Activated CD4-positive, alpha-beta T cell treated with anti-CD3 and anti-CD28 coated beads, Interleukin-10, Interleukin-2, amounts not matched to agents 100 ng/mL and 50 ng/mL, durations not matched to agents 16 hours and 8 hours (primary cell): ENCODE measurements at places on chromosomes 13 and 19.

DNA sequence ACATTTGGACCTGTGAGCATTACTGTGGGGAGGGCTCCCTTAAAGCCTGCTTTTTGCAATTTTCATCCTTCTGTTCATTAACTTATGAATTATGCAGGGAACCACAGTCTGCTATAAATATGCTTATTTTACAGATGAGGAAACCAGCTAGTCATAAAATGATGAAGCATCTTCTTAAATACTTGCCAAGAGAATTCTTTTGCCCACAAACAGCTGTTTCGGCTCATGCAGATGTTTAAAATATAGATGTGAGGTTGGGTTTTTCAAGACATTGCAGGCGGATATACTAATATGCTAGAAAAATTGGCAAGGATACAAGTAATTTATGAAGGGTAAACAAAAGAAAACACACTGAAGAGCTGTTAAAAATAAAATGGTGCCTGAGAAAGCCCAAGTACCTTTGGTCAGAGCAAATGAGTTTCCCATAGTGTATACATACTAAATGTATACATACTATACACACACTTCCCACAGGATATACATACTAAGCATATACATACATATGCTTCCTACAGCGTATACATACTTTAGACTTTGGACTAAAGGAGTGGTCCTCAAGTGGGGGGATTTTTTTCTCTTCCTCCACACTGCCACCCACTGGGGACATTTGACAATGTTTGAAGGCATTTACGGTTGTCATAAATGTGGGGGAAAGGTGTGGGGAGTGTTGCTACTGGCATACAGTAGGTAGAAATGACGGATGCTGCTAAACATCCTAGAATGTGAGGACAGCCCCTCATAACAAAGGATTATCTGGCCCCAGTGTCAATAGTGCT is 164.9 kb upstream of the CSNK1A1L start:
- no peak for DNase-seq

DNA sequence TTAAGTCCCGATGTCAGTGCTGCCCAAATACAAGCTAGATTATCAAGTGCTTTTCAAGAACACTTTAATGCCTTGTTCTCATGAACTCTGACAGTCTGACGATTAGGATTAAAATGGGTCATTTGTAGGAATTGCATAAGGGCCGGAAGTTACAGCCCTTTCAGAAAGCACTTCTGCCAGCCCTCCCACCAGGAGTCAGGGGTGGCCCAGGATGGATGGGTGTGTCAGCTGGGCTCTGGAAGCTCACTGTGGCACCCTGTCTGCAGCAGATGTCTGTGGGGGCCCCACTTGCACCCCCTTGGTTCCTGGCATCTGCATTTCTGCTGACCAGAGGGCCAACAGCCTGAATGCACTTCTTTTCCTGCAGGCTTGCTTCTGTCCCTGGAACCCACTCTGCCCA is 712.7 kb downstream of the UQCRFS1 start:
- DNase-seq = no peak

- no peak for DNase-seq
Observed at GRCh38 chr13:65868099-65868498, 1362.0 kb downstream of the PCDH9 start.

DNA sequence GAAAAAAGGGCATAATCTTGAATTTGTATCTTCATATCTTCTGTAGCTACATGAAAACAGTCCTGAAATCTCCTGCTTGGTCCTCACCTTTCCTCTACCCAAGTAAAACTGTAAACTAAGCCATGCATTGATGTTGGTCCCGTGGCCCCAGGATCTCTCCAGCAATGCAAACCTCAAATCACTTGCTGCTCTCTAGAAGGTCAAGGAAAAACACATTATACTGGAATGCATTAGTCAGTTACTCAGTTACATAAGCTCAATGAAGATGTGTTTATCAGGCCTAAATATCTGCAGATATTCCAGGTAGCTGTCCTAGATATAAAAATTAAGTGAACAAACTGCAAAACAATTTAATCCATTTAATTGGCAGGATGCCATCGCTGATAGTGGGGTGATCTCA is 261.8 kb downstream of the ABCC4 start:
- no peak for DNase-seq

DNA sequence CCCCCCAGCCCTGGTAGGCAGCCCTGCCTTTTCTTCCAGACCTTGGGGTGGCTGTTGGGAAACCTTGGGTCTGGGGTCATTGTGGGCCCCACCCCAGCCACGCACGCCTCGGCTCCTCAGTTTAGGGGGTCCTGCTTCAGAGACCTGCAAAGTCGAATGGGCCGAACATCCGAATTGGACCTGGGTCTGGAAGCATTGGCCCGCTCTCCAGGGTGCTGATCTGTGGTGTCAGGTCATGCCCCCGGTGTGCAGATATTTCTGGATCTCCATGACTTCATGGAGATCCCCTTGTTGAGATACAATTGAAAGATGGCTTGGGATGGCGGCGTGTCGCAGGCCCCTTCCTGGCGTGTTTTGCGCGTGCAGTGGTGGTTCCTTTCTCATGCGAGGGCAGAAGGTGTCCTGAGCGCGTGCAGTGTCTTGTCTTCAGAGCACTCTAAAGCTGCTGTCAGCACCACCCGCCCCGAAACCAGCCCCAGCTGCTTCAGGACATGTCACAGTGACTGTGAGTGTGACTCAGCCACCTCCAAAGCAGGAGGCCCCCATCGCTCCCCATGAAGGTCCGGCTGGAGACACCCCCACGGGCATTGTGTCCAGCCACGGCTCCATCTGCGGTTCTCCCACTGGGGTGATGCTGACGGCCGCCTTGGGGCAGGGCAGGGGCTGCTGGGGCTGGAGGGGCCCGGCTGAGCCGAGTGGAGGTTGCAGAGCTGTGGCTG is 112.7 kb downstream of the KDM4B start:
- DNase-seq = no peak

GRCh38 chr19:2372076-2372612 is 12.1 kb downstream of the TMPRSS9 start:
- no peak for DNase-seq

- DNase-seq = peak; percentile 0
Observed at GRCh38 chr13:106407338-106407737, 128.1 kb downstream of the EFNB2 start.

- DNase-seq = no peak
Observed at GRCh38 chr13:36552334-36552733, 120.0 kb downstream of the CCNA1 start.

- DNase-seq = no peak
Observed at GRCh38 chr13:47076500-47076899, 179.6 kb upstream of the HTR2A start.

DNA sequence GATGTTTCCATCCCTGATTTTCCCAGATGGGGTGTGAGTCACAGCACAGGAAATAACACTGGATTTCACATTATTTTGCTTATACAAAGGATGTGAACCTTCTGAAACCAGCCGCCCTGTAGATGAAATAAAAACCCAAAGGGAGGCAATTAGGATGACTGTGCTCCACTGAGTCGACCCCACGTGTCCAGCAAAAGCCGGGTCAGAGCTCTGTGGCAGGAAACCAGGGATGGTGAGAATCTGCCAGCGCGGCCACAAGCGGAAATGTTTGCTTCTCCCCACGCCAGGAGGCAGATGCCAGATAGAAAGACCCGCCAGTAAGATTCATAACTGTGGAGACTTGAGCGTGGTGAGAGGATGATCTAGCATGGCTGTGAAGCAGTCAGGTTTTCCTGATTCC is 764.4 kb downstream of the LIG4 start:
- DNase-seq = no peak

DNA sequence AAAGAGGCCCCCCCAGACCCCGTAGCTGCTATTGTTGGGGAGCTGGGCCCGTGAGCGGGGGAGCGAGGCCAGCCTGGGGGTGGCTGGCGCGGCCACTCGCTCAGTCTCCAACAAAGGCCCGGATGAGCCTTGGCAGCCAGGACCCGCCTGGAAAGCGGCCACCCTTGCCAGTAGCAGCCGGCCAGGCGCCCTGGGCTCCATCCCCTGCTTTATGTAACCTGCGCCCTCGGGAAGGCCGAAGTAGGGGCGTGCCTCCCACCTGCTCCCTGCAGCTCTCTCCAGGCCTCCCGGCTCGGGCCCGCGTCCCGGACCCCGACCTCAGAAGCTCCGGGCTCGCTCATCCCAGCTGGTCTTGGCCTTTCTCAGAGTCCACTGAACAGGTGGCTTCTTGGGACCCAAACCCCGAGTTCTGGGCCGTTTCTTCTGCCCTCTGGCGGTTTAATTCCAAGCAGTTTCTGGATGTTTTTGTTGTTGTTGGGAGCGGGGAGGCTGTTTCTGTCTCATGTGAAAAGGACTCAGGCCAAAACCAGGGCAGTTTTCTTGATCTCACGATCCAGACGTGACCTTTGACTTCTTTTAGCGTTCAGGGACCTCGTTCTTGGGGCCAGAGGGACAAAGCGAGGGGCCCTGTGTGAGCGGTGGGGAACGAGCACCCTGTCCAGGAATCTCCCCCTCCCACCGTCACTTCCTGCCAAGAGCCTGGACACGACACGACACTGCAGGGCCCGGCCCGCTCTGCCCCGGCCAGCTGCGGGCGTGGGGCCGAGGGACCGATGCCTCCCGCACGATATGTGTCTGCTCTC is 1.2 kb downstream of the CDC34 start:
- peak; percentile 55 for DNase-seq

DNA sequence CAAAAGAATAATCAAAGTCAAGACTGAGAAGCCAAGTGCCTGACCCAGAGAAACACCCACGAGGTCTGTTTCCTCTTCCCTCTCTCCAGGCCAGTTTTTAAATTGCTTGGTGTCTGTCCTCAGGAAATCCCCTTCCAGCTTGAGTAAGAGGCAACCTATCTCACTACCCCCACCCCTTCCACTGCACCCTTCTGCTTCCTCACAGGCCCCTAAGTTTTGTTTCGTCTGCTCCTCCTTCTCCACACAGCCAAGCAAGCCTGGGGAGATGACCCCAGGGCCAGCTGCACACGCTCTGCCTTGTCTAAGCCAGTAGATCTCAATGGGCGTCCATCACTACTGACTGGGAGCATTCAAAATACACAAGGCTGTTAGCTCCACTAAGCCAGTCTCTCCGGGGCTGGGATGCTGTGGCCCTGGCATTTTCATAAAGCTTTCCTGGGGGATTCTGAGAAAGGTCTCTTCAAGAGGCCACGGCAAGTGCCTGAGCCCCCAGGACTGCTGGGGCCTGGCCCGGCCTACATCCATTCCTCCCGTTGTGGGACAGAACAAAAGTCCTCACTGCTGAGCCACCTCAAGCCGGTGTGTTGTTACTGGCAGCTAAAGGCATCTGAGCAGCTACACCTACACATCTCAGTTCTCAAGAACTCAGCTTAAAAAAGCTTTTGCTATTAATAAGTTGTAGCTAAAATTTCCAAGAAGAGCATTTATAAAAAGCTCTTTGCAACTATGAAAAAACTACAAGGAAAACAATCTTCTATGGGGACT is 14.9 kb upstream of the IL4I1 start:
- DNase-seq = peak; percentile 61
